Heart left ventricle (tissue), 16 donors: ENCODE measurements at places on chromosomes 5 and 9. TPM values are rescaled to one million over a fixed set of nuclear protein-coding genes. Genes with fewer than 3 reads are reported as not detected.

The MARCOL gene
- not detected for polyA plus RNA-seq

The SLC6A3 gene
- not detected for polyA plus RNA-seq

The ZNG1E gene
- 30.8 TPM for polyA plus RNA-seq

The ADAMTS13 gene
- polyA plus RNA-seq, result 0.64 TPM
